ENCODE measurements at places on chromosomes 13 and 19.
A peak's percentile ranks its signal among the peaks of the same experiment; 100 is the strongest.

DNA sequence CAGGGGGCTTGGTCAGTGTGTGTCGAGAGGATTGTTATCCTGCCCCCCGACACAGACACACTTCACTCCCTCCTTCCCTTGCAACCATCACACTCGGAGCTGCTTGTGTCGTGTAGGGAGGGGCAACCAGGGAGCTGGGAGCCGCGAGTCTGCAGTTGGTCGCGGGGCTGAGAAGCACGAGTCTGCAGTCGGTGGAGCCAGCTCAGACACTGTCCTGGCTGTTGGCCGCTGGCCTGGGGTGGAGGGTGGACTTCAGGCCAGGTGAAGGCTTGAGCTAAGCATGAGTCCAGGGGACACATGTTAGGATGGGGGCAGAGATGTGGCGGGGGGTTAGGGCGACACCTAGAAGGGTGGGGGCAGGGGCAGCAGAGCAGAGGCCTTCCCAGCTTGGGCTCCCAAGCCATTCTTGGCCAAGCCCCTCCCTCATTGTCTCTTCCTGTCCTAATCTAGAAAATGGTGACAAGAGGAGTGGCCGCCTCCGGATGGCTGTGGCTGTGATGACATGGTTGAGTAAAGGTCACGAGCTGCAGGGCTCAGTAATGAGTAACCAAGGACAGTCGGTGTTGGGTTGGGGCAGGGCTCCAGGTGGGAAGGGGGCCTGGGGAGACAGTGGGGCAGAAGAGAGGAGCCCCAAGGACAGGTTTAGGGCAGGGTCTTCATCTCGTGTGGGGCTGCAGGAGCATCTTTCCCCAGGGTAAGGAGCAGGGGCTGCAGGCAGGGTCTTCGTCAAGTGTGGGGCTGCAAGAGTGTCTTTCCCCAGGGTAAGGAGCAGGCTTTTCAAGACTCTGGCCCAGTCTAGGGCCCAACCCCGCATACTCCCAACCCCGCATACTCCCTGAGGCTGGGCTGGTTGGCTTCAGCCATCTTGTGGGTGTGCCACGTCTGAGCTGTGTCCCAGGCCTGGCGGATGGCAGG is 8.6 kb downstream of the PPP5C start:
- DNase-seq, result no peak

DNA sequence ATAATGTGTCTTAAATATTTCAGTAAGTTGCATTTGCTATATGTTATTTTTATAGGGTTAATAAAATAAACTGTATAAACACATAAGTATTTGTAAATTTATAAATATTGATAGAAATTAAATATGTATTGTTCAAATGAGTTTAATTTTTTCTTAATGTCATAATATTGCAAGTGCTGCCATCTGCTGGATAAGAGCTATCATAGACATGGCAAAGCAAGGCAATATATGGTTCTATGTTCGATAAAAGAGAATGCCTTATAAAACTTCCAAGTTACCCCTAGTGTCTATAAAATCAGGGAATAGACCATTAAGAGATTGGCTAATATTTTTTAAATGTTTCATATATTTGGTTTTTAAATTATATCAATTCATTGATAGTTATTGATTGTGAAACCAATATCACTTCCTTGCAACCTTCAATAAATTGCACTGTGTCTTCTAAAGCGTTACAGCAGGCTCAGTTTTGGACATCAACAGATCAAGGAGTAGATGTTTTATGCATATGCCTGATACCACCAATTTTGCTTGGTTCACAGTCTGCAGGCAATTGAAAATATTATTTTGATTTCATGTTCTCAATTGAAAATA is 29.0 kb upstream of the SLITRK6 start:
- no peak for DNase-seq

GRCh38 chr19:17720440-17720839 is 1.2 kb downstream of the MAP1S start:
- DNase-seq, result no peak

GRCh38 chr13:99709134-99709533 is 207.9 kb downstream of the TM9SF2 start:
- no peak for DNase-seq

GRCh38 chr19:1466461-1467214 is 12.4 kb downstream of the C19orf25 start:
- DNase-seq, result no peak

DNA sequence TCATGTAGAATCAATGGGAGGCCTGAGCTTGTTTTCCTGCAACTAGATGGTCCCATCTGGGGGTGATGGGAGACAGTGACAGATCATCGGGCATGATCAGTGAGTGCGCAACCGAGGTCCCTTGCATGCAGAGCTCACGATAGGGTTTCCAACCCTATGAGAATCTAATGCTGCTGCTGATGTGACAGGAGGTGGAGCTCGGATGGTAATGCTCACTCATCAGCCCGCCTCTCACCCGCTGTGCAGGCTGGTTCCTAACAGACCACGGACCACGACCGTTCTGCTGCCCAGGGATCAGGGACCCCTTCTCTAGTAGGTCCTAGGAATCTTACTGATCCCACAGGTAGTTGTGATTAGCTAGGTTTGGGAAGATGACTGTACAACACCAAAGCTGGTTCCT is 23.5 kb upstream of the GARRE1 start:
- DNase-seq, result no peak

GRCh38 chr13:80962173-80962572 is 621.2 kb upstream of the SPRY2 start:
- no peak for DNase-seq

- DNase-seq, result no peak
Observed at GRCh38 chr19:23318143-23318542, 67.9 kb upstream of the ZNF724 start.

DNA sequence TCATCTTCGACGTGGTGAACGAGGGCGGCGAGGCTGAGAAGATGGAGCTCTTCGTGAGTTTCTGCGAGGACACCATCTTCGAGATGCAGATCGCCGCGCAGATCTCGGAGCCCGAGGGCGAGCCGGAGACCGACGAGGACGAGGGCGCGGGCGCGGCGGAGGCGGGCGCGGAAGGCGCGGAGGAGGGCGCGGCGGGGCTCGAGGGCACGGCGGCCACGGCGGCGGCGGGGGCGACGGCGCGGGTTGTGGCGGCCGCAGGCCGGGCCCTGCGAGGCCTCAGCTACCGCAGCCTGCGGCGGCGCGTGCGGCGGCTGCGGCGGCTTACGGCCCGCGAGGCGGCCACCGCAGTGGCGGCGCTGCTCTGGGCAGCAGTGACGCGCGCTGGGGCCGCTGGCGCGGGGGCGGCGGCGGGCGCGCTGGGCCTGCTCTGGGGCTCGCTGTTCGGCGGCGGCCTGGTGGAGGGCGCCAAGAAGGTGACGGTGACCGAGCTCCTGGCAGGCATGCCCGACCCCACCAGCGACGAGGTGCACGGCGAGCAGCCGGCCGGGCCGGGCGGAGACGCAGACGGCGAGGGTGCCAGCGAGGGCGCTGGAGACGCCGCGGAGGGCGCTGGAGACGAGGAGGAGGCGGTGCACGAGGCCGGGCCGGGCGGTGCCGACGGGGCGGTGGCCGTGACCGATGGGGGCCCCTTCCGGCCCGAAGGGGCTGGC is 52.6 kb downstream of the MAP4K1 start:
- no peak for DNase-seq

DNA sequence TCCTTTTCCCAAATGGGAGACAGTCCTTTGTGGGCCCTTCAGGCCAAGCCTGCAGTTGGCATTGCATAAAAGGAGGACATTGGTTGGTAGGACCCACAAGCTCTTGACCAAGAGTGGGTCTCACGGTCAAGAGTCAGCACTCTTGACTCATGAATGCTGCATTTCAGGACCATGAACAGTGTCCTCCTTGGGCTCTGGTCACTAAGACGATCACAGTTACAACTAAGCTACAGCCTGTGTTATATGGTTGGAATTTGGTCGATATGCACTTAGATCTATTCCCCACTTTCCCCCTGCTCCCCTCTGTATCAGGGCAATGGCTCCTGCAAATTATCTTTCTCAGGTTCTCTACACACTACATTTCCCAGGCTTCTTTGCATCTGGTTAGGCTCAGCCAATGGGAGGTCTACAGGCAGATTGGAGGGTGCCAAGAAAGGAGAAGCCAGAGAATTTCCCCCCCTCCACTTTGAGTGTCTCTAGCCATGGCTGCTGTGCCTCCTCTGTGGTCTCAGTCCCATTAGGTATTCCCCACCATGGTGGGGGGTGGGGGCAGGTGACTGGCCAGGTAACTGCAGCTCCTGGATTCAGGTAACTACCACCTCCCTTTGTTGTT is 3.1 kb upstream of the OLFM2 start:
- no peak for DNase-seq

DNA sequence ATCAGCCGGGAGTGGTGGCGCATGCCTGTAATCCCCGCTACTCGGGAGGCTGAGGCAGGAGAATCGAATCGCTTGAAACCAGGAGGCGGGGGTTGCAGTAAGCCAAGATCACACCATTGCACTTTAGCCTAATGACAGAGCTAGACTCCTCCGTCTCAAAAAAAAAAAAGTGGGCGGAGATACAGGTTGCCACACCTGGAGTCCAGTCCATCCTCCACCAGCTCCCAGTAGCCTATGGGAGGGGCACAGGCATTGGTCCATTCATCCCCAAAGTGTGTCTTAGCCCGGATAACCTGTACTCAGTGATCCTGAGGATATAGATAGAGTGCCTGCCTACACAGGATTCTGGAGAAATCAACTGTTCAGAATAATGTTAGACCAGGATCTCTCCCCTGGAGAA is 3.4 kb upstream of the DOT1L start:
- no peak for DNase-seq

DNA sequence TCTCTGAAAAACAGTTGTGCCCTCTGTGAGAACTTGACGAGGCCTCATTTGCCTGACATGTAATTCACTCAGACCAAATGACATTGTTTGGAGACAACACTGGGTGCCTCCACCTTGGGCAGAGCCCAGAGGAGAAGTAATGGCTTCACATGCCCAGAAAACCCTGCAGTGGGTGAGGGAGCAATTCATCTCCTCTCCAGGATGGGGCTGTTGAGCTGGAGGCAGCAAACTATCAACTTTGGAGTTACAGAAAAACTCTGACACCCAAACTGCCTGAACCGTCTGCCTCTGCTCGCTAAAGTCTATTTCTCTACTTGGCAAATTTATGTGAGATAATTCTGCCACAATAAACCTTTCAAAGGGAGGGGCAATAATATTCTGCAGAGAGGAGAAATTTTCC is 146.9 kb downstream of the DCLK1 start:
- no peak for DNase-seq

GRCh38 chr13:84086847-84087162 is 204.5 kb upstream of the SLITRK1 start:
- DNase-seq, result no peak

DNA sequence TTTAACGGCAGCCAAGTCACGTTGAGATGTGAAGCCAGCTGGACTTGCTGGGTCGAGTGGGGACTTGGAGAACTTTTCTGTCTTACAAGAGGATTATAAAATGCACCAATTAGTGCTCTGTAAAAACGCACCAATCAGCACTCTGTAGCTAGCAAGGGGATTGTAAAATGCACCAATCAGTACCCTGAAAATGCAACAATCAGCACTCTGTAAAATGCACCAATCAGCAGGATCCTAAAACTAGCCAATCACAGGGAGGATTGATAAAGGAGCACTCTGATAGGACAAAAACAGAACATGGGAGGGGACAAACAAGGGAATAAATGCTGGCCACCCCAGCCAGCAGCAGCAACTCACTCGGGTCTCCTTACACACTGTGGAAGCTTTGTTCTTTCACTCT is 337.6 kb upstream of the SLITRK5 start:
- no peak for DNase-seq

GRCh38 chr13:67518785-67519184 is 288.6 kb upstream of the PCDH9 start:
- DNase-seq, result no peak

DNA sequence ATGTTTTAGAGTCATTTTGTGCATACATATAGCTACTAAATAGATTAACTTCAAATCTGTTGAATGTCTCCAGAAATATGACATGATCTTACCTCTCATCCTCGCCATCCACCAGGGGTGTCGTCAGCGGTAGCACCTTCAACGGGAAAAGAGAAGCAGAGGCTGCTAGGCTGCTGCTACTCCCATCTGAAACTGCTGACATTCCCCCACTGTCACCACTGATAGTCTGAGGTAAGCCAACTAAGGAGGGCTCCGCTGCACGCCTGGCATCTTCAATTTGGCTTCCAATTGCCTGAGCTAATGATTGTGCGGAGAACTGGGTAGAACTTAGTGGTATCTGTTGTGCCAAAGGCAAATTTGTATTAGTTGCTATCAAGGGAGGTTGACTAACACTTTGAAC is 3.1 kb downstream of the TSC22D1 start:
- DNase-seq, result no peak

DNA sequence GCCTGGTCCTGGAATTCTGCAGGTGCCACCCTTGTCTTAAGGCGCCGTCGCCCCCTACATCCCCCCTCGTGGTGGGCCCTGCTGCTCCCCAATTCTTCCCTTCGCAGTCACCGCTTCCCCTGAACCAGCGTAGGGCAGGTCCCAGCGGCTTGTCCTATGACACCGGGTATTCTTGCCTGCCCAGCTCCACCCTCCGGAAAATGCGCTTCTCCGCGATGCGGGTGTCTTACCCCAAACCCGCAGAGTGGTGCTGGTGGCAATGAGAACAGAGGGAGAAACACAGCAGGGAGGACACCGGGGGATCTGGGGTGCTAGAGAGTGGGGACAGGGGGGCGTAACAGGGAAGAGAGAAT is 9.0 kb downstream of the ZNF808 start:
- DNase-seq, result peak; percentile 11

DNA sequence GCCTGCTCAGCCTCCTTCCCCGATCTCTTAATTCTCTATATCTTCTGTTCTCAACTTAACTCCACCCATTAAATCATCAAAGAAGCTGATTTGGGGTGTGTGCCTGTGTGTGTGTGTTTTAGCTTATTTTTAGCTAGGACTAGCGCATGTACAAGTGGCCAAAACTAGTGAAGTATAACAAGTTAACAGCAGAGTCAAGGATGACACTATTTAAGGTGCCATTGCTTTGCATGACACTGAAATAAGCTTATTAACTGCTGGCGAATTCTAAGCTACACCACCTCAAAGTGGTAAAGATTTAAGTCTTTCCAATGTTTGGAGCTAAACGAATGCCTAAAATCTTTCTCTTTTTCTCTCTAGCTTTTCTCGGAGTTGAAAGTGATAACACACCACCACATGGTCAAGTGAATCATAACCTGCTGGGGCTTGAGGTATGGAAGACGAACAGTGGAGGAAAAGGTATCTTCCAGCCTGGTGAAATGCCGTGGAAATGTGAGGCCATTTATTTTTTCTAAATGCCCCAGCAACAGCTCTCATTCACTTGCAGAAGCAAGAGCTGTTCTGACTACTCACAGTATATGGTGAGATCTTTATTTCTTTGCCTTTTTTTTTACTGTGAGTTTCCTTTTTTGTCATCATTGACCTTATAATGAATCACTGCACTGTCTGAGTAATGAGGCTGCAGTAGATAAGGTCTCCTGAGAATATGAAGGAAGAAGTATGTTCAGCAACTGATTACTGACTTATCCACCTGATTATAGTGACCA is 570.3 kb downstream of the PCDH9 start:
- no peak for DNase-seq

DNA sequence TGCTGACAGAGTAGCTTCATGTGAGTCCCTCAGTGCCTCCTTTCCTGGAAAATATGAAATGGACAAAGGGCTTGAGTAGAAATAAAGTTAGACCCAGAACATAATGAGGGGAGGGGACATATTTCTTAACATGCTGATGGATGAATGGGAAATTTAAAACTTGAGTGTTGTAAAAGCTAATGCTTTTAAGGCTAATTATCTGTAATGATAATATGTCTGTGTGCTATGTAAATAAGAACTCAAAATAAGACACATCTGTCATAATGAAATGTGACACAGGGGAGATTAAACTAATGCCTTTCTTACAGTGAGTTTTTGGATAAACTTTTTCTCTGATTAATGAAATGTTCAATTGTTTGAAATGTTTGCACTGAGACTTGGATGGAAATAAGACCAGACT is 65.8 kb upstream of the RFXAP start:
- DNase-seq, result no peak

- no peak for DNase-seq
Observed at GRCh38 chr13:30870916-30871587, 35.0 kb upstream of the MEDAG start.

Data from central memory CD8-positive, alpha-beta T cell (primary cell).